Memory B cell (primary cell): ENCODE measurements at places on chromosomes 7 and 10.

DNA sequence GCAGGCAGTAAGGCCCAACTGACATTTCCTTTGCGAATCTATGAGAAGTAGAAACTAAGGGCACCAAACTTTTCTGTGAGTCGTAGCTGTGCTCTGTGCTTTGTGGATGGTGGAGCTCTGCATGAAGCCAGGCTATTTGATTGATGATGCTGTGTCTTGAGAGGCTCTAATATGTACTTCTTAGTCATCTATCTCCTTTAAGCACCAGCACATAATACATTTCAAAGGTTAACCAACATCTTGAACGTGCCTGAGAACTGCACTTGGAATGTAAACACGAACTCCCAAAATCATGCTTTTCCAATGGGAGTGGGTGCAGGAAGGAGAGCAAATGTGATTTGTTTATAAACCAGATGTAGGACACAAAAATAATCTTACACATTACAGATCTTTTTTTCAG lies 411.6 kb downstream of the PARD3 start:
- no peak for DNase-seq

- DNase-seq: no peak
Observed at GRCh38 chr10:103892181-103892580, 25.8 kb downstream of the STN1 start.

DNA sequence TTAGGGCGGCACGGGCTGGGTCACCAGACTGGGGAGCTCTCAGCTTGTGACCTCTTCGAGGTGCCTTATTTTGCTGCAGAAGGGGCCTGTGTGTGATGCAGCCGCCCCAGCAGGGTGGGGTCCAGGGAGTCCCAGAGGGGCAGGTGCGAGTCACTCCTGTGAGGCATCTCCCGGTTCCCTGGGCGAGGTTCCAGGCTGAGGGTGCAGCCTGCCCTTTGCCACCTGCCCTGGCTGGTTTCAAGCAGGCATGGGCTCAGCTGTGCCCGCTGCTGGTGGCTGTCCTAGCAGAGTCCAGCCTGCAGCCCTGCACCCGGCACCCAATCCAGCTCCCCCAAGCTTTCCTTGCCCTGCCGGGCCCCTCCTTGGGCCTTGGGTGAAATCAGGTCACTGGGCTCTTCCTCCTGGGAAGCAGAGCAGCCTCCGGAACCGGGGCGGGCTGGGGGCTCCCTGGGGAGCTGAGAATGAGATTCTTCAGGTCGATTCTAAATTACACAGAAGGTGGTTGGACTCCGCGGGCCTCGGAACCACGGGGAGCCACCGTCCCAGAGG lies 64.8 kb downstream of the PWWP2B start:
- DNase-seq: no peak

DNA sequence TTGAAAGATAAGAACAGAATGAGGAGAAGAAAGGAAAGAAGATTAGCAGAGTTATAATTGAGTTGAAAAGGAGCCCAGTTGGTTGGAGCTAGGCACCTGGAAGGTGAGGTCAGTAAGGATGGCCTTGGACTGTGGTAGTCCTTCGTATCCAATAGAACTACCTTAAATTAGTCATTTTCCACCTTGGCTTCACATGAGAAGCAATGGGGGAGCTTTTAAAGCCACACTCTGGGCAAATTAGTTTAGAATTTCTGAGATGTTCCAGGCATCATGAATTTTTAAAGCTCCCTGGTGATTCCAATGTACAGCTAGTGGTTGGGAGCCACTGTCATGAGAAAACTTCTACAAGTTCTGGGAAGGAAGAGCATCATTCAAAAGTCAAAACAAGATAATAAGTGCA lies 27.3 kb upstream of the CYP3A5 start:
- DNase-seq: no peak

DNA sequence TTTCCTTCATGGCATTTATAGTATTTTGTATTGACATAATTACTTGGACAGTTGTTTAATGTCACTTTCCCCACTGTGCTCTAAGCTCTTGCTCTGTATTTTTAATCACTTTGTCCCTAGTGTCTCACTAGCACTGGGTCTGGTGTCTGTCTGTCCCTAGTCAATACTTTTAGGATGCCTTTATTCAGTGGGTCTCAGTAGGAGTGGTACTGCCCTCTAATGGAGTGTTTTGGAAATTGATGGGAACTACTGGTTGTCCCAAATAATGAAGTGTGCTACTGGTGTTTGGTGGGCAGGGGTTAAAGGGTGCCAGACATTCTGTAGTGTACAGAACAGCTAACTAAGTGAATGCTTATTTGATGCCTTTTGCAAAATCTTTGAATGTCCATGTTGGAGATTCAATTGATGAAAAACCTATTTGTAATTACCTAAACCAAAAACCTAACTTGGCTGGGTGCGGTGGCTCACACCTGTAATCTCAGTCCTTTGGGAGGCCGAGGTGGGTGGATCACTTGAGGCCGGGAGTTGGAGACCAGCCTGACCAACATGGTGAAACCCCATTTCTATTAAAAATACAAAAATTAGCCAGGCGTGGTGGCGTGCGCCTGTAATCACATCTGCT lies 33.3 kb downstream of the CDK14 start:
- DNase-seq: no peak

- no peak for DNase-seq
Observed at GRCh38 chr10:62710182-62710581, 94.3 kb upstream of the ADO start.

DNA sequence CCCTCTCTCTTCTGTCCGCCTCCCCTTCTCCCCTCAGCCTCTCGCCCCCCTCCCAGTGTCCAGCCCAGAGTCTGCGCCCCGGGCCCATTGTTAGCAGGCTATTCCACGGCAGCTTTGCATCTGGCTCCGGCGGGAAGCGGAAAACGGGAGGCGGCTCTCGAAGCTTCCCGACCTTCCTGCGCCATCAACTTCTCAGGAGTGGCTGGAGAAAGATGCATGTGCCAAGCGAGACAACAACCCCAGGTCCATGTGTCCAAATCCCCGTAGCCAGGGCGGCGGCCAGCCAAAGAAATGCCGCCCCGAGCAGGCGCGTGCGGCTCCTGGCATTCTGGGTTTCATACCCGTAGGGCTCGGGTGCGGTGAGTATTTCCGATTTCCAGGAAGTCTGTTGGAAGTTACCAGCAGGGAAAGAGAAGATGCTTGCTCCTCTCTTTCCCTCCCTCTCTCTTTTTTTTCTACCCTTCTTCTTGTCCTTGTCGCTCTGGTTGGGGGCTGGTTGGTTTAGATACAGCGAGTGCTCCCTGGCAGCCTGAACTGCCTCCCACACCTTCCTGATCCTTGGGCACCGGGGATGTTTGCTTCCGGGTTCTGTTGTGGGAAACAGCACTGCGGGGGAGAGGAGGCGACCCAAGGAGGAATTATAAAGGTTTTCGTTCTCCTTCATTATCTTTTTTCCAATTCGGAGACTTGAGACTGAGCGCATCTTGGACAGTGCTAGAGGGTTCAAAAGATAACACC lies 1.2 kb upstream of the HOXA2 start:
- DNase-seq: no peak

DNA sequence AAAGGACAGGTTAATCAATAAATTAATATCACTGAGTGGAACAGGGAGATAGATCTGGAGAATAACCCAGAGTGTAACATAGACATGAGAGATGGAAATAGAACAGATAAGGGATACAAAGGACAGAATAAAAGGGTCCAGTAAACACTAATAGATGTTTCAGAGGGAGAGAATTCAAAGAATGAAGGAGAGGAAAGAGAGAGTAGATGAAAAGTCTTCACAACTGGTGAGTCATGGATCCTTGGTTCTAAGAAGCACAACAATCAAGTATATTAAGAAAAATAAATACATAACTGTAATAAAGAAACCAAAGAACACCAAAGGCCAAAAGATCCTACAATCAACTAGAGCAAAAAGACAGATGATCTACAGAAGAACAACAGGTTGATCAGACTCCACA lies 66.3 kb downstream of the BEND7 start:
- DNase-seq: no peak

GRCh38 chr10:79260811-79261740 lies 86.2 kb upstream of the PPIF start:
- no peak for DNase-seq

DNA sequence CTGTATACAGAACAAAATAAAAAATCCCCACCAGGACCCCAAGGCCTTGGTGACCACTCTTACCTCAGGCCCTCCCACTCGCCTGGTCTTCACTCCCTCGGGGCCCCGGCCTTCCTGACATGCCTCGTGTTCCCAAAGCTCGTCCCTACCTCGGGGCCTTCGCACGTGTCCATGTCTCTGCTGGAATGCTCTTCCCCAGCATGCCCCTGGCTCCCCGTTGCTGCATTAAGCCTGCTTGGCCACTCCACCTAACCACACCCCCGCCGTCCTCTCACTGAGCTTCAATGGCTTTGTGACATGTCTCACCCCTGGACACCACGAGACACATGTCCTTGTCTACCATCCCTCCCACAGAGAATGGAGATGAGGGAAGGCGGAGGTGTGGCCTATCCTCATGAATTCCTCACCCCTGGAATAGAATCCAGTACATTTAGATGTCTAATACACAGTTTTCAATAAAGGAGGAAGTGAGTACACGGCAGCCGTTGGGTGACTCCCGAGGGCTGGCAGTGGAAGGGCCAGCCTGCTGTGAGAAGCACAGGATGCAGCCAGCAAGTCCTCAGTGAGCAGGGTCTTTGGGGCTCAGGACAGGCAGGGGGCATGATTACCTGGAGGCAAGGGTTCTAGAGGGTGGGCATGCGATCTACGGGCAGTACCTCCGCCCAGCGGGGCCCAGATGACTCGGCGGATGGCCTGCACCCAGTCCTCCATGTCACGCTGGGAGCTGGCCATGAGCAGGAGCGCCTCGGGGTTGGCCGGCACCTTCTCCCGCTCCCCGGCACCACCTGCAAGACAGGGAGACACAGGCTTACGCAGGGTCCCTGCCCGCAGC lies 125.7 kb downstream of the ARHGAP22 start:
- DNase-seq: no peak

DNA sequence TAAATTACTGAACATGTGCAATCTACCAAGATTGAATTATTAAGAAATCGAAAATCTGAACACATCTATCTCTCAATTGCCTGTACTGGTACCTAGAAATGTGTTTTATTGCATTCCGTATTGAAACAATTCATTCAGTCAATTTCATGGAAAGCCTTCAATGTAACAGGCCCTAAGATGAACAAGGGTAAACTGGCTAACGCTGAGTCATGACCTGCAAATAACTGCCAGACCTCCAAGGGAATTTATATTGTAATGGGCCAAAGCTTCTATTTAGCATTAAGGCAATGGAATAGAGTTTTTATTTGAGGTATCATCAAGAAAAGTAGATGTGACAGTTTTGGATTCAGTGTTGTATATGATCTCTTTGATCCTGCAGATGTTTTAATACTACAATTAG lies 49.9 kb upstream of the CD36 start:
- DNase-seq: no peak

DNA sequence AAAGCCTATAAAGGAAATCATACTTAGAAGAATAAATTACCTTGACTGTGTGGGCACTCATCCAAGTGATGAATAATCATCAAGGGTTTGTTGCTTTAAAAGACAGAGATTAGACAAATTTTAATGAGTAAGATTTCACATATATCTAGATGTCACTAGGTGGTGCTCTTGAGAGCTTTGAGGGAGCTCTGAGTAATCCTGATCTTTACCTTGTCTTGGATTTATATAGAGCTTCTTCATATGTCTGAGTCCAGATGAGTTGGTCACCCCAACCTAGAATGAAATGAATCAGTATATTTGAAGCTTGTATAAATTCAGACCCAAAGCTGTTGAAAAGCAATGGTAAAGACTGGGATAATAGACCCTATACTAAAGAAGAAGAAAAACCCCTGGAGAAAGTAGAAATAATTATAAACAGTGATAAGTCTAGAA lies 3.7 kb downstream of the AGR2 start:
- no peak for DNase-seq

DNA sequence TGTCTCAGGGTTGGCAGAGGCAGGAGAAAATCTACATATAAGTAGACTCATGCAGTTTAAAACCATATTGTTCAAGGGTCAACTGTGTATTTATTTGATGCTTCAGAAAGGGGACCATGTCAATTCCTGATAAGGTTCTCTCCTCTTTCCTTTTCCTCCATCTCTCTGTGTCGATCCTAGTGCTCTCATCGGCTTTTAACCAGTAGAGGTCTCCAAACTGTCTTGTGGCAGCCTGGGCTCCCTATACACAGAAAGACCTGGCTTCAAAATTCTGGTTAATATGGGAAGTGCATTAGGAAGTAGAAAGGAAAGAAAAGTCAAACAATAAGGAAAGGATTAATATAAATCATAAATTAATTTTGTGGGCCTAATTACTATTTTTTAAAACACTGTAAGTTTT lies 304.4 kb upstream of the C7orf33 start:
- no peak for DNase-seq

DNA sequence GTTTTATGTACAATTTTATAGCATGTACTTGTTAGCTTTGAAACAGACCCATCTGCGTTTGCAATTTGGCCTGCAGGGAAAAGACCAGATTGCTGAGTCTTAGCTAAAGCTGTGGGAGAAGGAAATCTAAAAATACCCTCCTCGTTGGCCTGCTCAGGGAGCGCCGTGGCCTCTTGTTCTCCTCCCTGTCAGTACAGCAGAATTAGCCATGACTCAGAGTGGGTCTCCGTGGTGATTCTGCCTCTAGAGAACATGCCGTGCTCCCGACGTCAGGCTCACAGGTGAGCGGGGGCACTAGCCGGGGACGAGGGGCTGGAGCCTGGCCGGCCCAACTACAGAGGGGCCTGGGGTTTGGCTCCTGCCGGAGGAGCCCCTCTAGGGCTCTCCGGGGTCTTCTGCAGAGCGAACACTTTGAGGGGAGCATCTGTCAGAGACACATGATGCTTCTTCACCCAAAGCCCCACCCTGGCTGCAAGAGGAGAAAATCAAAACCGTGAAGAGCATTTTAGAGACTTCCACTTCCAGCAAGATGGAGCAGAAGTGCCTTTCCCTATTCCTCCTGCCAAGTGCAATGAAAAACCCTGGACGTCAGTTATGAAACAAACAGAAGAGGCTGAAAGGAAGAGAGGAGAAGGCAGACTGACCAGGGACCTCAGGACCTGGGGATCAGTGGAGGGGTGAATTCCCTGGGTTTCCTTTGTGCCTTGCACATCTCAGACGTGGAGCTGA lies 98.9 kb downstream of the LHPP start:
- DNase-seq: no peak
